ENCODE measurements at places on chromosomes 12 and 14. TPM values are rescaled to one million over a fixed set of nuclear protein-coding genes. Genes with fewer than 3 reads are reported as not detected.

GRCh38 chr12:2833327-2833726, 1.5 kb downstream of the NRIP2 start:
- peaks cover 25% of the 10 kb centered on the region for H3K36me3 ChIP-seq
- H3K4me3 ChIP-seq: no peak overlapping the region
- no peak overlapping the region for H3K27ac ChIP-seq
- no peaks in the 10 kb centered on the region for H3K27me3 ChIP-seq
- H3K4me1 ChIP-seq: peaks cover 28% of the 10 kb centered on the region
- no peak for DNase-seq

DNA sequence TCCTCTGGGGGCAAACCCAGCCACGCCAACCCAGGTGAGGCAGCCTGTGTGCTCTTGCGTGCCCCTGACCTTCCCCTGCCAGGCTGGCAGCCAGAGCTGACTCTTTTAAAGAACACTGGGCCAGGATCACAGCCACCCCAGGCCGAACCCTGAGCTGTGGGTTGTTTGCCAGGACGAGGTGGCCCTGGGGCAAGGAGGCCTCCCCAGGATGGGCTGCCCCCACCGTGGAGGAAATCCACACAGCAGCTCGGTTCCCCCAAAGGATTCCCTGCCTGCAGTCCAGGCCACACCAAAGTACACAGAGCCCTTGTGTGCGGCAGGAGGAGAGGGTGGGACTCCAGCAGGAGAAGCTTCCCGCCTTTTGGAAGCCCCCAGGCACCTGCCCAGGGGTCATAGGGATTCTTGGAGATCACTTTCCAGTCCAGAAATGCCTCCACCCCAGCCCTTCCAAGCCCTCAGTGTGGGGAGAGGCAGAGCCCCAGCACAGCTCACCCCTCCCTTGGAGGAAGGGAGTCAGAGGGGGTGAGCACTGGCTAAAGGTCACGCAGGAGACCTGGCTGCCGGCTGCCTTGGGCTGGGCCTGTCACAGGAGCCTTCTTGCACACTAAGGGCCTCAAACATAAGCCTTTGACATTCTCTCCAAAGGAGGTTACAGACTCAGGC, 115.6 kb downstream of the CALM1 start:
- peak overlapping the region; percentile 94 for H3K27ac ChIP-seq
- peaks cover 5% of the 10 kb centered on the region for H3K27me3 ChIP-seq
- no peak for DNase-seq

OVCH1 gene
- total RNA-seq: 0.35 TPM

TROAP gene
- 6.9 TPM for total RNA-seq

GRCh38 chr14:95663226-95663797, 22.9 kb upstream of the TCL1B start:
- peaks cover 4% of the 10 kb centered on the region for H3K27me3 ChIP-seq
- no peak overlapping the region for H3K27ac ChIP-seq
- no peaks in the 10 kb centered on the region for H3K36me3 ChIP-seq

LHX5 gene
- not detected for total RNA-seq

- H3K4me1 ChIP-seq: peaks cover 14% of the 10 kb centered on the region
- H3K27me3 ChIP-seq: no peaks in the 10 kb centered on the region
- H3K4me3 ChIP-seq: no peak overlapping the region
- no peaks in the 10 kb centered on the region for H3K36me3 ChIP-seq
- peak overlapping the region; percentile 69 for H3K27ac ChIP-seq
These were observed 48.4 kb upstream of the IFNG-AS1 start for GRCh38 chr12:67940780-67941243.

APEX1 gene
- total RNA-seq: 60.0 TPM

- no peak overlapping the region for H3K4me3 ChIP-seq
- H3K4me1 ChIP-seq: peaks cover 2% of the 10 kb centered on the region
- peak; percentile 60 for DNase-seq
- no peaks in the 10 kb centered on the region for H3K27me3 ChIP-seq
- no peaks in the 10 kb centered on the region for H3K36me3 ChIP-seq
- H3K27ac ChIP-seq: no peak overlapping the region
These were observed 9.4 kb upstream of the WNT5B start for GRCh38 chr12:1619587-1619986.

GRCh38 chr12:91667694-91668093, 478.0 kb downstream of the BTG1 start:
- H3K27me3 ChIP-seq: no peaks in the 10 kb centered on the region
- no peaks in the 10 kb centered on the region for H3K36me3 ChIP-seq
- no peak overlapping the region for H3K4me3 ChIP-seq
- no peak for DNase-seq
- H3K27ac ChIP-seq: no peak overlapping the region
- no peaks in the 10 kb centered on the region for H3K4me1 ChIP-seq

DNA sequence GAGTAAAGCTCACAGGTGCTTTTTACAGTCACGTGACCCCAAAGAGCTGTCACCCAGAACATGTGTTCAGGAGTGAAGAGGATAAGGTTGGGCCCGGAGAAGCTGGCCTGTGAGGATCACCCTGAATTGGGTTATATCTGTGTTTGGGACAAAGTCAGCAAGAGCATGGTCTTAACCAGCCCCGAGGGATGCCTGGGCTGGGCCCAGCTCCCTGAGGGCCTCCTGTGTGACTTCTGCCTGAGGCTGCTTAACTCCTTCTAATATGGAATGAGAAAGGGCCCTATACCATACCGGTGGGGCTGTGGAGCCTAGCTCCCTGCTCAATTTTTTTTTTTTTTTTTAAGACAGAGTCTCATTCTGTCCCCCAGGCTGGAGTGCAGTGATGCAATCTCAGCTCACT, 2.5 kb downstream of the CDCA4 start:
- no peak overlapping the region for H3K4me3 ChIP-seq
- peaks cover 44% of the 10 kb centered on the region for H3K4me1 ChIP-seq
- no peak overlapping the region for H3K27ac ChIP-seq
- H3K36me3 ChIP-seq: peaks cover 5% of the 10 kb centered on the region
- no peak for DNase-seq
- no peaks in the 10 kb centered on the region for H3K27me3 ChIP-seq

STON2 gene
- total RNA-seq: 34.5 TPM

SLC5A8 gene
- 0.04 TPM for total RNA-seq

DNA sequence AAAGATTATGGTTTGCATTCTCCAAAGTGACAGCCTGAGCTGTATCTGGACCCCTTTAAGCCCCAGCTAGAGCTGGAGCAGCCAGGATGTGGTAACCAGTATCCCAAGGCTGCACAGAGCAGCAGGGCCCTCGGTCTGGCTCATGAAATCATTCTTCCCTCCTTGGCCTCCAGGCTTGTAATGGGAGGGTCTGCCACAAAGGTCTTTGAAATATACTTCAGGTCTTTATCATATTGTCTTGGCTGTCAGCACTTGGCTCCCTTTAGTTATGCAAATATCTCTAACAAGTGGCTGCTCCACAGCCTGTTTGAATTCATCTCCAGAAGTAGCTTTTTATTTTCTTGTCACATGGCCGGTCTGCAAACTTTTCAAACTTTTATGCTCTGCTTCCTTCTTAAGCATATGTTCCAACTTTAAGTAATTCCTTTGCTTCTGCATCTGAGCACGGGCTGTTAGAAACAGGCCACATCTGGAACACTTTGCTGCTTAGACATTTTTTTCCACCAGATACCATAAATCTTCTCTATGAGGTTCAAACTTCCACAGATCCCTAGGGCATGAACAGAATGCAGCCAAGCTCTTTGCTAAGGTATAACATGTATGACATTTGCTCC, 663.4 kb upstream of the MIS18BP1 start:
- DNase-seq: peak; percentile 44
- H3K4me1 ChIP-seq: no peaks in the 10 kb centered on the region
- H3K4me3 ChIP-seq: no peak overlapping the region

GRCh38 chr12:64691227-64691794, 67.9 kb downstream of the GNS start:
- H3K27me3 ChIP-seq: no peaks in the 10 kb centered on the region
- H3K27ac ChIP-seq: peak overlapping the region; percentile 62
- peaks cover 40% of the 10 kb centered on the region for H3K36me3 ChIP-seq
- no peak overlapping the region for H3K4me3 ChIP-seq
- peaks cover 39% of the 10 kb centered on the region for H3K4me1 ChIP-seq

- H3K27me3 ChIP-seq: peaks cover 14% of the 10 kb centered on the region
- no peak overlapping the region for H3K27ac ChIP-seq
These were observed 9.4 kb downstream of the ASPG start for GRCh38 chr14:104094709-104095425.

DNA sequence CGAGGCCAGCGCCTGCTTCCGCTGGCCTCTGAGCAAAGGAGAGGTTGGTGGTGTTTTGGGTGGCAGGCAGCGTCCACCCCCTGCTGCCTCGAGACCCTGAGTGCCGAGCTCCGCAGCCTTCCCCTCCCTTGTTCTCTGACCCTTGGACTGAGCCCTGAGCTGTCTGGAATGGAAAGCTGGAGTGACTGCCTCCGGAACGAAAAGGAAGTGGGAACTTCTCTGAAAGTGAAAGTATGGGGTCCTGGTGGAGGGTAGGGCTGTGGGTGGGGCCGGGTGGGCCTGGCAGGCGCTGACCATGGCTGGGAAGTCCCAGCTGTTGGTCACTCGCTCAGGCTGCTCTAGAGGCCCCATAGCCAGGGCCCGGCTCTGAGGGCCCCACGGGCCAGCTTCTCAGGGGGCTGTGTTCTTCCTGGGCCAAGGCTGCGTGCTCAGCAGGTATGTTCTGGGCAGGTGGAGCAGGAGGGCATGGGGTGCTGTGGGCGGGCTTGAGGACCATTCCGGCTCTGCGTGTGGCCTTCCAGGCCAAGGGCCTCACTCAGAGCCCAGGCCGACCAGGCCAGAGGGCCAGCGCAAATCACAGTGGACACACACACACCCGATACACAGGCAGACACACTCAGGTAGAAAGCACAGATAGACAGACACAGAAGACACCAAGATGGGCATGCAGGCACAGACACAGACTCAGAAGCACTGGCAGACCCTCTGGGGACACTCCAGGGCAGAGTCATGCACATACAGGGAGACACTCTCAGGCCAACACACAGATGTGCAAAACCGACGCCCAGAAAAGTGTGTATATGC, at the start of gene EXOC3L4:
TSS of gene EXOC3L4 (plus strand) at position 320 of the 804 bp plus-strand sequence. CDS start 5,495 bp downstream, outside the sequence.
- peaks cover 33% of the 10 kb centered on the region for H3K27me3 ChIP-seq
- peak within 1 kb of the TSS; percentile 62 for H3K27ac ChIP-seq
- no peak for DNase-seq
- H3K36me3 ChIP-seq: no peaks in the 10 kb centered on the region
- H3K4me3 ChIP-seq: no peak within 1 kb of the TSS
- peaks cover 27% of the 10 kb centered on the region for H3K4me1 ChIP-seq

DNA sequence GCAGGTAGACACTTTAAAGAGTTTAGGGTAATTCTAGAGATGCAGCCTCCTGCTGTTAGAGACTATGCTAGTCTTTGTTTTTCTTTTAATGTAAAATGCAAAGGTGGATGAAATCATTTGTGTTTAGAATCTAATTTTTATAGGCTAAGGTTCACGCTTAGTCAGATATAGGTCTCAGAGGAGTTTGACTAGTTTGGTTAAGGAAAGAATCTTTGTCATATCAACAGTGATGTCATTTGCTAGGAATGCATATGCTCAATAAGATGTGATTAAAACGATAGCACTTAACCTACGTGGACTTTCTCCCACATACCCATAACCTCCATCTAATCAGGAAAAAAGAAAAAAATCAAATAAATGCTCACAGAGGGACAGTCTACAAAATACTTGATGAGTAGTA, 859.3 kb upstream of the ATXN7L3B start:
- H3K36me3 ChIP-seq: no peaks in the 10 kb centered on the region
- DNase-seq: no peak
- H3K27ac ChIP-seq: no peak overlapping the region
- no peaks in the 10 kb centered on the region for H3K27me3 ChIP-seq
- no peak overlapping the region for H3K4me3 ChIP-seq
- H3K4me1 ChIP-seq: no peaks in the 10 kb centered on the region

All from muscle of leg (tissue), 16 donors.